ENCODE measurements at places on chromosomes 11 and 22.

DNA sequence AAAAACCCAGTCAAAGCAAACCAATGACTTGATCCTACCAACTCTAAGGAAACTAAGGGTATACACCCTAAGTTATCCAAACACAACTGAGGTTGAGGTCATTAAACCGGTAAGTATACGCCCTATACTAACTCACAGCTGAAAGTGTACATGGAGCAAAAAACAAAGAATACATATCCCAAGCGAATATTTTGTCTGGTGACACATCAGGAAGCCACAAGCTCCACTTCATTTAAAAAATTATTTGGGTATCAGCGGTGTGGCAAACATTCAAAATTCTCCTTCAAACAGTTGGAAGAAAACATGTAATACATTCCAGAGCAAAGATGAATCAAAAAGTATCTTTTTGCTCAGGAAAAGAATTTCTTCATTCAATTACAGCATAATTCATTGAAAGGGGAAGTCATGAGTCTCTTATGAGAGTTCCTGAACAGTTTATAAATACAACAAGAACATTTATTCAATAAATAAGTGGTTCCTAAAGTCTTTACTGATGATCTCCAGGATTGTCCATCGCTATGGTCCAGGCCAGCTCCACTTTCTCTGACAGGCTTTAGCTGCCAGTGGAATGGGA lies 4.5 kb upstream of the JAML start:
- no peak for DNase-seq

- DNase-seq: no peak
Measured at GRCh38 chr11:70637186-70637800, 239.0 kb downstream of the CTTN start.

DNA sequence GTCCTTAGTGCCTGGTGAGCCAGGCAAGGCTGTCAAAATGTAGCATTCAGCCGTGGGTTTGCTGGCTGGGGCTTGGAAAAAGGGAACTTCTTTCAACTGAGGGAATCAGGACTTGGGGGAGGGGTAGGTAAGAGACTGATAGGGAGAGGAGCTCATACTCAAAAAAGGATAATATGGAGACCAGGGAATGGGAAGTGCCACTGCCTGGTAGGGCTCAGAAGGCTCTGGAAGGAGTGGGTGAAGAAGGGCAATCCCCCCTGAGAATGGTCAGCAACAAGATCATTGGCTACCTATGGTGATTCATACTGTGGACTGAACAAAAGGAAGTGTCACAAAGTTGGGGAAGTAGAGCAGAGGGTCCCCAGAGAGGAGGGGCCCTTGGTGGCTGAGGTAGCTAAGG lies 1.9 kb downstream of the CNGA4 start:
- DNase-seq: no peak

- DNase-seq: no peak
Measured at GRCh38 chr22:39925273-39925672, 24.4 kb downstream of the GRAP2 start.

Data from epithelial cell of proximal tubule (primary cell).